ENCODE measurements at places on chromosomes 7 and 10.

- no peak for DNase-seq
Observed at GRCh38 chr10:94591461-94592205, 46.0 kb downstream of the HELLS start.

- DNase-seq = no peak
Observed at GRCh38 chr10:99689461-99689860, 30.2 kb downstream of the ENTPD7 start.

GRCh38 chr10:43055217-43055616, 21.7 kb upstream of the RET start:
- DNase-seq = no peak

DNA sequence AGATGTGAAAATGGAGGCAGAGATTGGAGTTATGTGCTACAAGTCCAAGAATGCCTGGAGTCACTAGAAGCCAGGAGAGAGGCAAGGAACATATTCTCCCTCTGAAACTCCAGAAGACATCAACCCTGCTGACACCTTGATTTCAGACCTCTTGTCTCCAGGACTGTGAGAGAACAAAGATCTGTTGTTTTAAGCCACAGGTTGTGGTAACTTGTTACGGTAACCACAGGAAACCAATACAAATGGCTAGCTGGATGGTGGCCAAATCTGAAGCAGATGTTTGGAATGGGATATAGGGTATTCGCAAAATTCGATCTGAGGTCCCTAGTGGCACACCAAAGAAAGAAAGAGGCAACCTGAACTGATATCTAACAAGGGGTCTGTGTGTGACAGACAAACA, 129.0 kb downstream of the HERPUD2 start:
- no peak for DNase-seq

DNA sequence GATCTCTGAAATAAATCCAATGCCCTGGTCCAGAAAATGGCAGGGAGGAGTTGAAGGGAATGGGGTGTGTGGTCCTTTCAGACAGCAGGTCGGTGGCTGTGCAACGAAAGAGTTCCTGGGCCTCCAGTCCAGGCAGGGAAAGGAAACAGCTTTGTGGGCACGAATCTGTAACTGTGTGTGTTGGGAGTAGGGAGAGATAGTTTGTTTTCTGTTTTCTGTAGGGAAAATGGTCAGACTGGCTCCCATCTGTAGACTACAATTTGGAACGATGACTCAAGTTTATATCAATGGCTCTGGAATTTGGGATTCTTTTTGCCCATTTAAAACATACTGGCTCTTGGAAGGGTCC, 2.6 kb upstream of the HOXA9 start:
- no peak for DNase-seq

GRCh38 chr7:102061354-102061945, 225.2 kb upstream of the SH2B2 start:
- no peak for DNase-seq

DNA sequence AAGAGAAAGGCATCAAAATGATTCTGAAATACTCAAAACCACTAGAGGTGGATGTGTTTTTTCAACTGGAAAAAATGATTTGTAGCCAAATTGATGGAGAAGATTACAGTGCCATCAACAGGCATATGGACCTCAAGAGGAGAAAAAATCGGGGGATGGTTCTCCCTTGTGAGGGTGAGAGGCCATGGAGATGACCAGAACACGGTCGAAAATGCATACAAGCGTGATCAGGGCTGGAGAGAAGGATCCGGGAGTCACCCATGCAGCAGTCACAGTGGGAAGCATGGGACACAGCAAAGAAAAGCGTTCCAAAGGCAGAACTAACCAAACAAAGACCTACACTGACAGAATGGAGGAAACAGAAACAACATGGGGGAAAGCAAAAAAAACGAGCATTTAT, 80.3 kb downstream of the SLC37A3 start:
- DNase-seq = no peak

DNA sequence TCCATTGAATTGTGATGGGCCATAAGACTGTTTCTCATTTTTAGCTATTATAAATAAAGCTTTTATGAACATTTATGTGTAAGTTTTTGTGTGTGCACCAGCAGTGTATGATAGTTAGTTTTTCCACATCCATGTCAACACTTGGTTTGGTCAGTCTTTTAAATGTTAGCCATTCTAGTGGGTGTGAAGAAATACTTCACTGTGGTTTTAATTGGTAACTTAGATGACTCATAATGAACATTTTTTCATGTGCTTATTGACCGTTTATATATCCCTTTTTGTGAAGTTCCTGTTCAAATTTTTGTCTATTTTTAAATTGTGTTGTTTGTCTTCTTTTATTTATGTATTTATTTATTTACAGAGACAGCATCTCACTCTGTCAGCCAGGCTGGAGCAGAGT, 23.6 kb upstream of the PDK4 start:
- DNase-seq = no peak

DNA sequence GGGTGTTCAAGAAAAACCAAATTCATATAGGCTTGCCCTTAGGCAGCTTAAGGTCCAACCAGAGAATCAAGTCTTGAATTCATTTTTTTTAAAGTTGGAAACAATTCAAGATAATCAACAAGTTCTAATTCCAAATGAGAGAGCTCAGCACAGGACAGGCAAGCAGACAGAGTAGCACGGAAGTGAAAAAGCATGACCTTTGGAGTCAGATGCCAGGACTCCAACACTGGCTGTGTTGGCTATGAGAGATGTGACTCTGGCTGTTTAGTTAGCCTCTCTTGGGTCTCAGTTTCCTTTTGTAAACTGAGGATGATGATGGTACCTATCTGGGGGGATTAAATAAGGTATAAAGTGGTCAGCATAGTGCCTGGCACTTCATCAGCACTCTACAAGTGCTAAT, 49.3 kb downstream of the FBXW4 start:
- DNase-seq = no peak

DNA sequence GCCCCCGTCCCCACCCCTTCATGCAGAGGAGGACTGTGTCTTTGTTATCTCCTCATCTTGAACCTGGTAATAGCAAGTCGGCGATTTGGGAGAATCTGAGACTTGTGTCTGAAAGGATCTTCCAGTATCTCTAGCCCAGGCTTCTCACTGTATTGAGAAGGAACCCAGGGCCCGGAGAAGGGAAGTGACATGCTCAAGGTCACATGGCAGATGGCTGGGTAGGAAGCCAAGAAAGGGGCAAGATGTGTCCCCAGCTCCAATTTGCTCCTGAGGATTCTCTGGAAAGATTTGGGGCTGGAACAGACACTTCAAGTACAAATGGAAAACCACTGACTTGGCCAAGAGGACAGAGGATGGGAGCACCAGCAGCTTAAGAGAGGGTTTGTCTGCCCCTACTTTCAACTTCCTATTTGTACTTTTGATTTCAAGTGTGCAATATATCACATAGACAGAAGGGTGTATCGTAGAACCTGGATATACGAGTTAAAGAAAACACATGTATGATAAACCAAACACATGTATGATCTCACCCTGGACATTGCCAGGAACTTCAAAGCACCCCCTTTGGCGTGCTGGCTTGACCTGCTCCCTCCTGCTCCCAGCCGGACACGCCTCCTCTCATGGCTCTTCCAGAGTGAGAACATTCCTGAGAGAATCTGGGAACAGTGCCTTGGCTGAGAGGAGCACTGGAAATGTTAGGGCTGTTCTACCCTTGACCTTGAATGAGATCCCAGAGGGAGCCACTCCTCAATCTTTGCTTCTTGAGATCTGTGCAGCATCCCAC, 79.7 kb downstream of the CDH23 start:
- no peak for DNase-seq

DNA sequence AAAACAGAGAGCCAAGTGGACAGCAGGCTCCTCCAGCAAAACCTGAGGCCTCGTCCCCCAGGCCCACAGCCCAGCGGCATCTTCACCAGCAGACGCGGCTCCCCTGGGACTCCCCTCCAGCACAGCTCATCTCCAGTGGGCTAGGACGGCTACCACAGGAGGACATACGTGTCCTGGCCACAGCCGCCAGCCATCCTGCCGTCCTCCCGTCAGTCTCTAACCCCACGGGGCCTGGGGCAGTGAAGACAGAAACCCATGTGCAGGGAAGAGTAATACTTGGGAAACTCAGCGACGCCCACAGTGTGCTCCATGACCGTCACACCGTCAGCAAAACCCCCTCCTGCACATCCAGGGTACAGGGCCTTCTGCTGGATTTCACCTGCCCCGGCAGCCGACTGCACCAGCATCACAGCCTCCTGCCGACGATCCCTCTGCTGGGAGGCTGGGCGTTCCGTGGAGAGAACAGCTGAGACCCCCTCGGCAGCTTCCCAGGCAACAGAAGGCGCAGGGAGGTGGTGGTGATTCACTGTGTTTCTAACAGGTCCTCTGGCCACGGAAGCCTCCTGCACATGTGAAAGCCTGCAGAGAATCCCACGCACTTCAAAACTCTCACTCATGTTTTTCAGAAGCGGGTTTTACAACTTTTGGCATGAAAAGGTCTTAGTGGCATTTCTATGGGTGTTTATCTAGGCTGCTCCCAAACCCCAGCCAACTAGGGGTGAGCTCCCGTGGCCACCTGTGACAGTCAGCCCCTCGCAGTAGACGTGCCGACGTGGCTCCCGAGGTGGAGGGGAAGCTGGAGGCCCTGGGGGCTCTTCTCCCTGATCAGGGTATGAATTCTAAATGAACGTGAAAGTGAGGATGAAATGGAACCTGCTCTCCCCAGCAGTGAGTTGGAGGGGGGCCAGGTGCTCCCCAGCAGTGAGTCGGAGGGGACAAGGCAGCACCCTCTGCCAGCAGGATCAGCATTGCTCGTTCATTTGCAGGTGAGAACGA, 513.5 kb downstream of the PTPRN2 start:
- DNase-seq = no peak

DNA sequence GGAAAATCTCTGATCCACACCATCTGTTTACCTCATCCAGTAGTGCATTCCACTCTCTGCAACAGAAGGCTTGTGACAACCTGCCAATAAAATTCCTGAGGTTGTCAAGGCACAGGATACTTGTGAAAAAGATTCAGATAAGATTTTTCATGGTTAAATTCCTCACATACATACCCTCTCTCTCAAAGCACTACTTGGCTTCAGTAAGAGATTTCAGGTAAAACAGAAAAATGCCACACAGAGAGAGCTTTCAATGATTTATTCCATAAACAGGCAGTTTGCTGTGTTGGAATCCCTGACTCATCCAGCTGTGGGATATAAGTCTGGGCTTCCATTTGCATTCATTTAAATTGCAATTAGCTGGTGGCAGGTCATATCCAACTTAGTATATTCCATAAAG, 99.7 kb upstream of the CAV2 start:
- no peak for DNase-seq

- DNase-seq = peak; percentile 24
Observed at GRCh38 chr10:86733260-86733671, 23.2 kb upstream of the BMPR1A start.

GRCh38 chr10:29610876-29611647, 23.7 kb downstream of the SVIL start:
- no peak for DNase-seq

DNA sequence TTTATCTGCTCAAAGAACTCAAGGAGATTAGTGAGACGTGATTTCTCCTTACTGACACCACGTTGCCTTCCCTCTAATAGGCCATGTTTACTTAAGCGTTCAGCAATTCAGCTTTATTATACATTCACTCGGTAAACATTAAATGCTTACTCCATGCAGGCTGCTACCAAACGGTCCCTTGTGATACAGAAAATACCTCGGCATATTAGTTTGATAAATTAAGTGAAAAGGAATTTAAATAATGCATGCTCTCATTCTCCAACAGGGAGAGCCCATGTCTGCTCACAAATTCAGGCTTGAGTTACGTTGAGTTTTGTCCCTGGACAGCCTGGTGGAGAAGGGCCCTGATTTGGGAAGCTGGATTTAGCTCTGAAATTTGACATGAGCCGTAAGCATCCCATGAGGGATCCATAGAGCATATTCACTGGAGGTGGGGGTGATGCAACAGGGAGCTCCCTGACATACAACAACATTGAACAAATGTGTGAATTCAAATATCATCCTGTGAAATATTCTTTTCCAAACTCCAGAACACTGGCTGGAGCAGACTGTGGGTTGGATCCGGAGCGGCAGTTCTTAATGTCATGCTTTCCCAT, 86.3 kb downstream of the TBXAS1 start:
- no peak for DNase-seq

- DNase-seq = no peak
Observed at GRCh38 chr7:12004581-12004980, 172.6 kb upstream of the THSD7A start.

GRCh38 chr7:27156916-27157701, 634 bp upstream of the HOXA7 start:
- DNase-seq = no peak

- no peak for DNase-seq
Observed at GRCh38 chr10:58856508-58857240, 319.8 kb upstream of the PHYHIPL start.

DNA sequence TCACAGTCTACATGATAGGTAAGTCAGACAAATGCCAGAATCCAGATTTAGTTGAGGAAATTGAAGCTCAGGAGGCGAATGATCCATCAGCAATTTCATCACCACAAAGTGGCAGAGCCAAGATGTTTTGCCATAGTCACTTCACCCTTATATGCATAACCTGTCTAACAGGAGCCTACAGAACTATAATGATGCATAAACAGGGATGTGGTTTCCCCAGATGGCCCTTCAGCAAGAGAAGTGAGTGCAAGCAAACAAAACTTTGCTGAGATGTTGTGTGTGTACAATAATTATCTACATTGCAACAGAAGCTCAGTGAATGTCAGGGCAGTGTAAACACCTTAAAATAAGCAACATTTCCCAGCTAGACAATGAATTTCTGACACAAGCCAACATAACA, 28.6 kb downstream of the PON3 start:
- DNase-seq = no peak

DNA sequence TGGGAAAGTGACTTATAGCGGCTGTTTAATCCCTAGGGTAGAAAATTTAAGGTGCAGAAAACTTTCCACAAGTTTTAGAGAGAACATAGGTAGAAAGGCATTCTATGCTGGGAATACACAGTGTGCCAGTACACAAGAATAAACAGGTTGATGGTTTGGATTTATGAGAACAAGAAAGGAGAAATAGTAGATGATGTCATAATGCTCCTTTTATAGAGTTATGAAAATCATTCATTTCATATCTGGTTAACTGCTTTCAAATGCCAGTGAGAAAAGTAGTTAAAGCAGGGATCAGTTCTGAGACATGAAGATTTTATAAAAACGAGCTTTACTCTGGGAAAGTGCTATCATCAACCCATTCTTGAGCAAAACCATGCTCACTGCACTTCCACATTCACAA, 311.4 kb downstream of the PARD3 start:
- no peak for DNase-seq

DNA sequence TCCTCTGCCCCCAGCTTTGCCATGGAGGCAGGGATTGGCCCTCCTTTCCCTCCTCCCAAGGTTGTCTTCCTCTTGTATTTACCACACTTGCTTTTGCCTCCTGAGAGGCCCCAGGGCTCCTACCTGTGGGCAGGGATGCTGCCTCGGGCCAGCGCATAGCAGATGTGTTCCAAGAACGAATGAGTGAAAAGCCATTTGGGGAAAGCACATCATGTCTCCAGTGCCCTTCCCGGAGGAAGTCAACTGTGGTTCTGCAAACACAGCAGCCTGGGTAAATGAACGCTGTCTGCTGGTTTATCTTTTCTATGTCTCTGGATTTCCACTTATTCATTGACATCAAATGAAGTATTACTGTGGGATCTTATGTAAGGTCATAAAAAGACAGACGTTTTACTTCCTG, 161.7 kb downstream of the FANK1 start:
- no peak for DNase-seq

GRCh38 chr10:77279207-77279606, 358.4 kb downstream of the KCNMA1 start:
- no peak for DNase-seq

- no peak for DNase-seq
Observed at GRCh38 chr7:36692456-36692855, 31.8 kb downstream of the AOAH start.

- no peak for DNase-seq
Observed at GRCh38 chr7:47710201-47710935, 128.5 kb upstream of the TNS3 start.

- no peak for DNase-seq
Observed at GRCh38 chr7:33958104-33958503, 52.8 kb downstream of the BMPER start.
